ENCODE measurements at places on chromosomes 7 and 10. TPM values are rescaled to one million over a fixed set of nuclear protein-coding genes. Genes with fewer than 3 reads are reported as not detected.

The TWIST1 gene
- not detected for total RNA-seq

The HIPK2 gene
- total RNA-seq = 19.5 TPM

The FRMPD2 gene
- total RNA-seq = not detected

The HOXA1 gene
- 0.72 TPM for total RNA-seq

The MYOZ1 gene
- total RNA-seq = not detected

The PLAU gene
- 0.62 TPM for total RNA-seq

Data from activated naive CD8-positive, alpha-beta T cell treated with anti-CD3 and anti-CD28 coated beads, Interleukin-2, amount 10 ng/mL, durations not matched to agents 7 days and 5 days (primary cell).